ENCODE measurements at places on chromosomes 3 and 15.

- DNase-seq: no peak
Measured at GRCh38 chr15:90787881-90788280, 70.7 kb downstream of the BLM start.

DNA sequence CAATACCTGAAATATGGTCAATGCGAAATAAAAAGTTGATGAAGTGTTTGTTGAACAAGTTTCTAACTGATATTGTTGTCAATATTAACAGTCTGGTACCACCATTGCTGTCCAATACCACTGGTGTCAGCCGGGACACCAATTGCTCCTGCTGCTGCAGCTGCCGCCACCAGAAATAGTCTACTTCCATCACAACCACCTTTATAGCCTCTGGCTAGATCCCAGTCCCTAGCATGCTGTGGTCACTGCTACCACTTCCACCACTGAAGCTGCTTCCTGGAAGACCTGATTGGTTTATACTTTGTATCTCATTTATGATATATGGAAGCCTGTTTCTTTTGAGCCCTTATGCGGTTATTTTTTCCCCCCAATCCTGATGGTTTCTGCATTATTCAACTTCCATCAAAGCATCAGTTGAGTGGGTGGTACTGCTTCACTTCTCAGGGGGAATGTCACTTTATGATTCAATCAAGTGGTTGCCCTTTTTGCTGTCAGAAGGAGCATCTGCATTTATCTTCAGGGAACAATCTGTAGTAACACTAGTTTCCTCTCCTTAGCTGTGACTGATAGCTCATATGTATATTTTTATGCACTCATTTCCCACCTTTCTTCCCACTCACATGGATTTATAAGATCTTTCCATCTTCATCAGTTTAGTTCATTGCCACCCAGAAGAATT, 11.7 kb downstream of the LNP1 start:
- DNase-seq: no peak

DNA sequence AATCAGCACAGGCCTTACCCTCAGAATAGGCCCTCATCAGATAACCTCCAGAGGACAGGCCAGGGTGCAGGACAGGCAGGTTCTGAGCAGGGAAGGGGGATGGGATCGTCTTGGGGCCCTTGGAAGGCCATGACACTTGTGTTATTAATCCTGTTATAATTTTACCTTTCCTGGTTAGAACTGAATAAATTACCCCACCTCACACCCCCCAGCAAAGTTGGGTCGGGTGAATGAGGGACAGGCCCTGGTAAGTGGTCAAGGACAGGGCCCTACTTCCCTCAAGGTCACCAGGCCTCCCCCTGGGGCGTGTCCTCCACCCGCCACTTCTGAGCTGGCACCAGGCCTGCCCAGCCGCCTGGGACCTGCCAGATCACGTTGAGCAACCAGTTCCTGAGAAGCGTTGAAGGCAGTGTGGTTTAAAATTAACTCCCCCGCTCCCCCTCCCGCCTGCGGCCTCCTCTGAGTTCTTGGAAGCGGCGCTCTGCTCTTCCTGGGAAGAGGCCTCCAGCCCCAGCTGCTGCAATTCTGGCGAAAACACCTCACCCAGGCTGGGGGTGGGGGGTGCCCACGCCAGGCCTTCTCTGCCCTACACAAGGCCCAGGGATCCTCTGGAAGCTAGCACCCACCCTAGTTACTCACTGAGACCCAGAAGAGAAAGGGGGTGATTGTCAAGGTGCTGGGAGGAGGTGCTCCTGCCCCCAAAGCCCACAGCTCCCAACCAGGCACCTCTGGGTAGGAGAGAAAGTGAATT, 10.6 kb downstream of the CISH start:
- DNase-seq: peak; percentile 91

- no peak for DNase-seq
Measured at GRCh38 chr15:69096626-69097025, 63.8 kb upstream of the GLCE start.

GRCh38 chr3:9222956-9223639, 26.3 kb downstream of the SRGAP3 start:
- no peak for DNase-seq

GRCh38 chr3:43144761-43145490, 39.0 kb upstream of the POMGNT2 start:
- DNase-seq: no peak

- no peak for DNase-seq
Measured at GRCh38 chr15:50891159-50891558, 17.3 kb upstream of the AP4E1 start.

DNA sequence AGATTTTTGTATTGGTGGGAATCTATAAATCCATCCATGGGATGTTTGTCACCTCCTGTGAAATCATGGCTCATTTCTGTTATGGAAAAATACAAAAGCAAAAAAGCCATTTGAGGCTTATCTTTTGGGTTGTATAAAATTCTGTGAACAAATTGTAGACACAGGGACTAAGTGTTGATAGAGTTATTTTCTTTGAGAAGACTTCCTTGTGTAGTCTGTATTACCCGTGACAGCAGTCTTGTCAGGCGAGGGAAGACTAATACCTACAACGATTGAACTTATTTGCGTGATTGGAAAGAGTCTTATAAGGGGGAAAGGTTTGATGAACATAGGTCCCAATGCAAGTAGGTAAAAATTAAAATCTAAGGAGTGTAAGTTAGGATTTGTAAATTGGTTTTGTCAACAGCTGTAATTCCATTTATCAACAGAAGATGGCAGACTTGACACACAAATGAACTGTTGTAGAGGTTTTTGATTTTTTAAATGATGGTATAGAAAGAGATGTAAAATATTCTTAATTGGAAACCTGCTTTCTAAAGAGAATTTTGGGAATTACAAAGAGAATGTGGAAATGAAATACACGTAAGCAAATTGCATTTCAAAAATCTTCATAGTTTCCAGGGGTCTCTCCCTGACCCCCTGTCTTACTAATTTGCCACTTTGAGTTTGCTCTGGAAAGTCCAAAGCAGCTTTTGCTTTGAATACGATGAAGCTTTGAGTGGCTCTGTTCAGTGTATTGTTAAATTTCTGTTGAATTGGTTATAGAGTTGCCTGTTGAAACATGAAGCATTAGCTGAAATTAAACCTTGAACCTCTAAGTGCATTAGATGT, 33.2 kb downstream of the SLC25A26 start:
- no peak for DNase-seq

DNA sequence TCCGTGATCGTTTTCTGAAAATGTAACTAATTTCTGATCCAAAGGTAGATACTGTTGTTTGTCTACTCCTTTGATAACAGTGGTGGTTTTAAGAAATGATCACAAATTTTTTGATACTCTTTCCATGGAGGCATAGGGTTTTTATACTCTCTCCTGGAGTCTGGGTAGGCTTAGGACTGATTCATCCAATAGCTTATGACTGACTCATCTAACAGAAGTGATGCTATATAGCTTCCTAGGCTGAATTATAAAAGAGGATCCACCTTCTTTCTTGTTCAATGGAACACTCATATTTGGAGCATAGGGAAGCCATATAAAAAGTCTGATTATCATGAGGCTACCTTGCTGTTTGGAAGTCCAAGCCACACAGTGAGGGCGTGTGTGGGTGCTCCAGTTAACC, 84.3 kb downstream of the CHST2 start:
- DNase-seq: no peak

- peak; percentile 84 for DNase-seq
Measured at GRCh38 chr15:89740137-89740536, 10.9 kb downstream of the MESP1 start.

DNA sequence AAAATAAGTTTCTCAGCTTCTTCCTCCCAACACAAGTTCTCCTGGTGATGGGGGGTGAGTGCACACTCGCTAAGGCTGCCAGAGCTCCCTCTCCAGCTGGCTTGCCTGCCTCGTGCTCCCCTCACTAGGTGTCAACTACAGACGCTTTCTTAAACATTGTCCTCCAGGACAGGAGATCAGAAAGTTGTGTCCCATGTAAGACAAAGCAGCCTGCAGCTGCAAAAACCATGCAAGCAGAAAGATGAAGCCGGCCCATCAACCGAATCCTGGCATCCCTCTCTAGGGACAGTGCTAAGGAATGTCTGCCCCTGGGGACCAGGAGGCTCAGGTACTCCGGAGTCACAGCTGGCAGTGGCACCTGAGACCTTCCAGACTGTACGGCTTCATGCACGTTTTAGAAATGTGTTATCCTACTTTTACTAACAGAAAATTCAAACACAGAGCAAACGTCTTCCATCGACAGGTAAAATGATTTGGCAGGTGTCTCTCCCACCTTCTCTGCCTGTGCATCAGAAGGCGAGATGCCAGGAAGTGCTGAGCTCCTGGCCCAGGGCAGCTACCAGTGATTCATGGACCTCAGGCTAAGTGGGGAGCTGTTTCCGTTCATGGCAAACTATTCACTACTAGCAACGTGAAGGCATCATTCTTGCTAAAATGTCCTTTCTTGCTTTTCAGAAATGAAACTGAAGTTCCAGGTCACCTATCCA, 246.1 kb downstream of the ADAMTS17 start:
- DNase-seq: no peak

DNA sequence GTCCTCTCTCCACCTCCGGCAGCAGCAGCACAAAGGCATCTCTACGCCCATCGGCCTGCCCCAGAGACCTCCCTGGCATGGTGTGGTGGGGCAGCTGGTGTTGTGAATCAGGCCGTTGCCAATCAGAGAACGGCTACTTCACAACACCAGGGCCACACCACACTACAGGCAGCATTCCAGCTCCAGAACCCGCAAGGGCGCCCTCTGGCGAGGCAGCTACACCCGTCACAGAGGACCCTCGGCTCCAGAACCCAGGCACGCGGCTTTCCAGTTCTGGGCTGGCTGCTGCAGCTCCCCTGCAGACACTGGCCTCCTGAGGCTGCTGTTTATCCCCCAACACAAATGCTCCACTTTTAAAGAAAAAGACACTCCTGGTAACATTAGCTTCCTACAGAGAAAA, 127.5 kb upstream of the TOPAZ1 start:
- DNase-seq: peak; percentile 20

DNA sequence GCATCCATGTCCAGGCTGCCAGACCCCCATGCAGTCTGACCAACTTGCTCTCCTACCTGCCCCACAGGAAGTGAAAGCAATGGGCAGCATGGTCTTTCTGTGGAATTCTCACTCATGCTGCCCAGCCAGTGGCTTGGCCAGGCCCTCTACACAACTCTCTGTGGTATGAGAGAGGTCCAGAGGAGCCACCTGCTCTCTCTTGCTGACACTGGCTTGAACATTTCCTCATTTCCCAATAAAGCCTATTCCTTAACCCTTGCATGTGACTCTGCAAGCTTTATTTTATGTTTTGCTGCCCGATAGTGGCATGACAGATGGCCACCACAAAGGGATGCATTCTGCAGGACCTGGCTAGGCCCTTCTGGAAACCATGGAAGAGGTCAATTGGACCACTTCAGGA, 53.8 kb downstream of the CCR1 start:
- DNase-seq: no peak

DNA sequence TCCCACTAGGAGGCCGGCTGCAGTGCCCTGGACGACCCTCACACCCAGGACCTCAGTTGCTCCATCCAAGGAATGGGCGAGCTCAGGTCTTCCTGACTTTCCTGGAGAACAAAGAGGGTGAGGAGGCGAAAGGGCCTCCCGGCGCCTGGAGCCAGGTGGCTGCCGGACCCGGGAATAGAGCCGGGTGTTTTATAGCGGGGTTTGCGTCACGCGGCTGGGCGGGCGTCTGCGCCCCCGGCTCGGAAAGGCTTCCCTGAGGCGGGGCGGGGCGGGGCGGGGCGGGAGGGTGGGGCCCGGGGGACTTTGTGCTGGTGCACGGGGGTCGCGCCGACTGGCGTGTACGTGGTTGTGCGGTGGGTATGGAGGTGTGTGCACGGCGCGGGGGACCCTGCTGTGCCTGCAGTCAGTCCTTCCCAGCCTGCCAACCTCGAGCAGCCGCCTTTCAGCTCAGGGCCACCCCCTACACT, 4.6 kb upstream of the PRKCD start:
- peak; percentile 61 for DNase-seq

DNA sequence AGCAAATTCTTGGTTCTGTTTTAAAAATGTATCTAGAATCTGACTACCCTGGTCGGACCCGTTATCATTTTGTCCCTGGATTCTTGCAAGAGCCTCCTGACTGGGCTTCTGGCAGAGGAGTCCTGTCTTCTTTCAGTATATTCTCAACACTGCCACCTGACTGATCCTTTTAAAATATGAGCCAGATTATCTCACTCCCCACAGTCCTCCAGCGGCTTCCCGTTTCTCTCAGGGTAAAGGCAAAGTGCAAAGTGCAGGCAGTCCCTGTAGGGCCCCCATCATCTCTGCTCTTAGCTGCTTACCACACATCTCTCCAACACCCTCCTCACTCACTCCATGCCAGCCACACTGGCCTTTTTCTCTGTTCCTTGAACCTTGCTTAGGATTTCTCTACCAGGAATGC, 28.4 kb downstream of the CRTC3 start:
- peak; percentile 28 for DNase-seq

DNA sequence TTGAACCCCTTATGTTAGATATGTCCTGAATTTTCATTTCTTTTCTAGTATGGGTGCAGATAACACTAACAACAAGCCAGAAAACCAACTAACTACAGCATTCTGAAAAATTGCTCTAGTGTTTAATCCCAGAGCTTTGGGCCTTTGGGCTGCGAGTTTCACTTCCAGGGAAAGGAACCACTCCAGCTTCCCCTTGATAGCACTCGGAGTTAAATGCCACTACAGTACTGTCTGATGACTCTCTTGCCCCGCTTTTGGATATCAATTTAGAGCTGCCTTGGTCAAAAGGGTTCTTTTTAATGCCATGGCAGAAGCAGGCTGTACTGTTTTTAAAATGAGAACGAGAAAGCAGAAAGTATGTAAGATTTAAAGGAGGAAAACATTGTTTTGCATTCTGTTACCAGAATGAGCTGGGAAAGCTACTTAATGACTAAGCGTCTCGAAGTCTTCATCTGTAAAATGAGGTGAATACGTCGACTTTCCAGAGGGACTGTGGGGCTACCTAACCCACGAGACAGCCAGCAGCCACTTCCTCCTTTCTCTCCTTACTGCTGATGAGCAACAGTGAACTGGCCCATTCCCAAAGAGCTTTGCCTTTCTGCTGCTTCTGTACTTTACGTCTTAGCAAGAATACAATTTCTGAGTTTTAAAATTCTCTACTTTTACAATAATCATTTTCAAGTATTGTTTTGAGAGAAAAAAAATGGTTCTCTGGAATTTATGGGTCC, 299.3 kb upstream of the LYSMD4 start:
- no peak for DNase-seq

DNA sequence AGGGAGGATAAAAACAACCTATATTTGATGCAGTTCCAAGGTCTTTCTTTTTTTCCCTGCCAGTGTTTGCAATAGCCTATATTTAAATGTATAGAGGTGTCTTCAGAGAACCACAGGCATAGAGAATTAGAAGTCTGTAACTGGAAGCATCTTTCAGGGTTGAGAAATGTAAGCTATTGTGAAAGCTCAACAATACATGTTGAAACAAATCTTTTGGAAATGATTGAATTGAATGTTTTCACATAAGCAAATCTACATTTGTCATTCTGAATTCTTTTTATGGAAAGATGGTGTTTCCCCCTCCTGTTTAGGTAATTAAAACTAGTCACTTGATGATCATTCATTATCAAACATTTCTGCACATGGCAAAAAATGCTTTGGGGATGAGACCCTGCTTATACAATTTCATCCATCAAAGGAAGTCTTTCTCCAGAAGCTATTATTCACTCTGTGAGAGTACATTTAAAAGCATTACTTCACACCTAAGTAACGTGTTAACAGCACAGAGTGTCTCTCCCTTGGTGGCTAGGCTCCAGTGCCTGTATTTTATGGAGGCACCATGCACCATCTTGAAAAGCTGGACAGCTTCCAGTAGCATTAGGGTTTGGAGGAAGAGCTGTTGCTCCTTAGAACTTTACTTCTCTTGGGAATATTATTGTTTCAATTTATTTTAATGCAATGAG, 406.2 kb downstream of the LSAMP start:
- DNase-seq: no peak

GRCh38 chr3:40476478-40477470, at the start of gene ZNF619:
TSS of gene ZNF619 (plus strand) at chr3:40477122. CDS start at chr3:40477980, 858 bp downstream.
- DNase-seq: peak; percentile 86
